WERI-Rb-1 (cell line): ENCODE measurements at places on chromosomes 2 and 18.

GRCh38 chr2:128317181-128317898, 1.3 kb downstream of the HS6ST1 start:
- no peak for DNase-seq

- no peak for DNase-seq
These were observed 76.9 kb upstream of the NABP1 start for GRCh38 chr2:191601060-191601459.

DNA sequence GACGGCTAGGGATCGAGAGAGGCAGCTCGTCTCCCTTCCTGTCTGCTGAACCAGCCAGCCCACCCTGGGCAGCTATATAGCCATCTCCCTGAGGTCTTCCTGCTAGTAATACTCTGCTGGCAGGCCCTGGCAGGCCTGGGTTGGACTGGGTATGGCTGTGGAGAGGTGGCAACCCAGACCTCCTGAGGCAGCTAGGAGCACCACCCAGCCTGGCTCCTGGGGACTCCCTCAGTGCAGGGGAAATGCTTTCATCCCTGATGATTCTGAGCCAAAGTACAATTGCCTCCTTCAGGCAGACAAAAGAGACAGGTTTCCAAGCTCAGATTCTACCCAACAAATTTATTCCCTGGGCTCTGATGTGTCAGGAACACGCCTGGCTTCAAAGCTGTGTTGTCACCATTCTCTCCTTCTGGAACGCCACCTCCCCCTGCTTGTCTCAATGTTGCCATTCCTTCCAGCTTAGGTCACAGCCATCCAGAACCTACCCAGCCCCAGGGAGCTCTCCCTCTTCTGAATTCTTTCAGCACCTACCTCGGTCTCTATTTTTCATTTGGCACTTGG, 4.7 kb upstream of the DNAJB2 start:
- DNase-seq, result no peak

- DNase-seq, result peak; percentile 78
These were observed 803 bp upstream of the FIGN start for GRCh38 chr2:163736433-163737189.

- DNase-seq, result peak; percentile 89
These were observed 3.1 kb downstream of the PAIP2B start for GRCh38 chr2:71223767-71224333.

DNA sequence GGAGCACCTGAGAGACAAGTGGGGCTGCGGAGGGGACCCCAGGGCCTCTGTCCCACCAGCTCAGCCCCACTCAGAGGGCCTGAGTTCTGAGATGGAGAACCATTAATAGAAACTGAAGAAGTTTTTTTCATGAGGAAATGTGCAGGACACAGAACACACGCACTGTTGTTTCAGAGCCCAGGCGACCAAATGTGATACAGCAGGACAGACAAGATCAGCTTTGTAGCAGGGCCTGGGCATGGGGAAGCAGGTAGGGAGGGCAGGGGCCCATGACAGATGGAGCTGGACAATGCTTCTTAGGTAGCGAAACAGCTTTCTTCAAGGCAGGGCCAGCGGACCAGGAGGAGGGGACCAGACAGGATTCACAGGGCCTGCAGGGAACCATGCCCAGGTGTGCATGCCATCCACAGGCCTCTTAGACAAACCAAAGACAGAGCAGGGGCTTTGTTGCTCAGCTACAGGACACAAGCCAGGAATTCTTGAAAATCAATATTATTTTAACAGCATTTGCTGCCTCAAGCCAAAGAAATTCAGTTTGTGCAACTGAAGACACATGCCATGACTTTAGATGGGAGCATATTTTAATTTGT, 252.8 kb upstream of the GYPC start:
- no peak for DNase-seq

DNA sequence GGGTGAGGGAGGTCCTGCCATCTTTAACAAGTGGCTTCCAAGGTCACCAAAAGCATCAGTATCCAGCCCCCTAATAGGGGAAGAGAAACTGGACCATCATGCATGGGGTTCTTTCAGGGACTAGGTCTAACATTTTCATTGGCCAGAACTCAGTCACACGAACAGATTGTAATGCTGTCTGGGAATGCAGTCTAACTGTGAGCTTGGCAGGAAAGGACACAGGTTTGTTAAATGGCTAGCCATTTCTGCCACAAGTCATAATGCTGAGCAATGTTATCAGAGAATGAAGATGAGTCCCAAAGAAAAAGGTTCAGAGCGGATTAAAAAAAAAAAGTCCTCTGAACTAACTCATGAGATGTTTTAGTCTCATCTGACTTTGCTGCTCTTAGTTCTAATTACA, 70.9 kb upstream of the TNP1 start:
- no peak for DNase-seq
